Chondrocyte (in vitro differentiated cells): ENCODE measurements at places on chromosomes 2 and 18. TPM values are rescaled to one million over a fixed set of nuclear protein-coding genes. Genes with fewer than 3 reads are reported as not detected.

CNNM3 gene
- total RNA-seq = 10.2 to 14.0 TPM (median 10.4 TPM) in 3 replicates

PTH2R gene
- not detected in 3 replicates for total RNA-seq

SERPINB5 gene
- 0.24 TPM in 1 of 3 replicates, not detected in the others for total RNA-seq

WDR43 gene
- 37.6 to 44.0 TPM (median 39.3 TPM) in 3 replicates for total RNA-seq

IL18R1 gene
- 0.37 to 1.1 TPM (median 0.49 TPM) in 3 replicates for total RNA-seq

ZNF638 gene
- 79.8 to 121 TPM (median 83.4 TPM) in 3 replicates for total RNA-seq

SERPINB4 gene
- total RNA-seq = not detected in 3 replicates
